ENCODE measurements at places on chromosomes 7 and 10.

DNA sequence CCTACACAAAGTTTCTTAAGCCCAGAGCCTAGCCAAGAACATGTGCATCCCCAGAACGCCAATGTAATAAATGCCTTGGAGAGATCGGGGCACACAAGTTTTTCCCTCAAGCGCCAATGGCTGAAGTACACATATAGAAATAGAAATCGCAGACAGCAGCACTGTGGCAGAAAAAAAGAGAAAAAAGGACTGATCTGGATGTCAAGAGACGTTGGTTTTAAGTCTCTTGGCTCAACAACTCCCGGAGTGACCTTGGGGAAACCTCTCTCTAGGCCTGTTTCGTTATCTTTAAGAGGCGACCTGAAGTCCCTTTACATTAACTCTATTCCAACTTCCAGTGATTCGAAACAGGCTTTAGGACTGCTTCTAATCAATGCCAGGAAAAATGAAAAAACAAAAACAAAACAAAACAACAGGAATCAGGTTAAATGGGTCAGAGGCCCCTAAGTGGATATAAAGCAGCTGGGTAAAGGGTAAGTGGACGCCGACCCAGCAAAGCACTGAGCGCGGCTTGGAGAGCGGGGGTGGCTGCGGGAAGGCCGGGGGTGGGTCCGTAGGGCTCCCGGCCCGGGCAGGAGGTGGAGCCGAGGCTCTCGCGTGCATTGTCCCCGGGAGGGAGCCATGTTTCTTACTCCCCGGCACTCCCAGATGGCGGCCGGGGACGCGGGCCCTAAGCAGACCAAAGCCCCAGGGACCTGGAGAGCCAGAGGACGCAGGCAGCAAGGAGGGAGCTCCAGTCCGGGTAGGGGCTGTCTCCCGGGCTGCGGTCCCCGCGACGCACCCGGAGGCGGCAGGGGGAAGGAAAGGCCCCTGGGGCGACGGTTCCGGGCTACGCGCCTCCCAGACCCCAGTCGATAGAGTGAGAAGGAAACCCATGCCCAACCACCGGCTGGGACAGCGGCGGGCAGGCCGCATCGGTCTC, 757 bp downstream of the EIF3A start:
- no peak for DNase-seq

DNA sequence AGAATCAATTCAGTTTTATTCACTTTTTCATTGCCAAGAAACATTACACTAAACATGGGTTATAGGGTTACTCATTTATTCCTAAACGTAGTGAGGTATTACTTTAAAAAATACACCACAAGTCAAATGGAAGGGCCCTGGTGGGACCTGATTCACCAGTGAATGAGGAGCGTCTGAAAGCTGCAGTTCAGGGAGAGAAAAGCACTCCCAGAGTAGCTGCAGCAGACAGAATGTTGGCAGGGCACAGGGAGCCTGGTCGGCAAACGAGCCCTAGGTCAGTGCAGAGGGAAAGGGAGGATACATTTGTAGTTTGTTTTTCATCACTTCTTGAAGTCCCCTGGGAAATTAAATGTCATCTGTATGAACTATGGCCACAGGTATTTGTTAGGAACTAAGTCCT, 361.7 kb upstream of the ETV1 start:
- no peak for DNase-seq

- DNase-seq, result no peak
Measured at GRCh38 chr10:94232711-94233383, 129.9 kb downstream of the NOC3L start.

DNA sequence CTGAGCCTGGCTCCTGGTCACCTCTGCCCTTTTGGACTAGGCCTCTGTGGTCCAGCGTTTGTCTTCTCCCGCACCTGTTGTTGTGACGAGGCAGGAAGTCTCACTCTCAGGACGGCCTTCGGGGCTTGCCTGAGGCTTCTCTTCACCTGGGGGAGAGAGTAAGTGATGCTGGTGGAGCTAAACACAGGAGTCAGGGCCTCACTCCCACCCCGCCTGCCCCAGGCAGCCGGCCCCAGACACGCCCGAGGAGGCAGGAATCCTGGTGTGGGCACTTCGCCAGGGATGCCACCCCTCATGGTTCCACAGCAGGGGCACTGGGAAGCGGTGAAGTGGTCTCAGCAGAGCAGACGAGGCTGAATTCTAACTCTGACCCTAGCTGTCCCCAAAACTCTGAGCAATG, 42.4 kb downstream of the IL2RA start:
- no peak for DNase-seq

DNA sequence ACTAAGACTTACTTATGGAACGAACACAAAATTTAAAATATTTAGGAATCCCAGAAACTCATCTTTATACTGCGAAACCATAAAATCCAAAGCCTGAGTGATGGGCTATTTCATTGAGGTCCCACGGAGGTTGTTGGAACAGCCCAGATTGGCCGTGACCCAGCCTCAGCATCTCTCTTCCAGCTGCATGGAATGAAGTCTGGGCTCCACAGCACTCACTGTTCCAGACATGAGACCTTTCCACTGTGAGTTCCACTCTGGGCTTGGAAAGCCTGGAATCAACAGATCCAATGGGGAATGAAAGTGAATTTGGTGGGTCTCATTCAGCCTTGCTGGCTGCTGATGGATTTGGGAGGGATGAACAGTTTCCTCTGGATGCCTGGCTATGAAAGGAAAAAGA, 184.9 kb downstream of the EMX2 start:
- no peak for DNase-seq

GRCh38 chr7:36838616-36839225, 114.4 kb upstream of the AOAH start:
- no peak for DNase-seq

DNA sequence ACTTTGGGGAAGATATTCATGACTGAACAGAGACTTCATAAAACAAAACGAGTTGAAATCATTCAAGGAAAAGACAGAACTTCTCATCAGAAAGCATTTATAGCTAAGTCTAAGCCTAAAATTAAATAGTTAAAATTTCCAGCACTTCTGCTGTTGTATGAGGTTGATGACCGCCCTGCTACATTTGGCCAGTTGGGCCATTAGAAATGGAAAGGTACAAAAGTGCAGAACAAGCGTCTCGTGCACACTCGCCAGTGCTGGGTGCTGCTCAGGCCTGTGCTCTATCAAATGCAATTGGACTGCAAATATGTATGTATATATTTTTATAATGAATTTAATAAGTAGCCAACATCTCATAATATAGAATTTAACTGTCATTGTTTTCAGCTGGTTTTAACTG, 34.4 kb upstream of the RNF32 start:
- no peak for DNase-seq

DNA sequence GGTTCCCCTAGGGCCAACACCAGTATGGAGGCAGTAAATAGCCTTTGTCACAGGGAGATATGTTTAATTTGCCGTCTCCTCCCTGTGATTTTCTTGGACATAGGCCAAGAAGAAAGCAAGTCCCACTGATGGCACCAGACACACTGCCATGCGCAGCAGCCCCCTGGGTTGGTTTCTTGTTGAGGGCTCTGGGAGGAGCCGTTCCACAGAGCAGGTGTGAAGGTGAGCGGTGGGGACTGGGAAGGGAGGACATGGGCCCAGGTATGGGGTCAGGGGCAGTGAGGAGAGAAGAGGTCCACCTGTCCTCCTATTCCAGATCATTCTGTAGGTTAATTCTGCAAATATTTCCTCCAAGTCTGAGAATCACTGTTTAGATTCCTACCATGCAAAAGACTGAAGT, 376.1 kb downstream of the PLXNA4 start:
- no peak for DNase-seq

DNA sequence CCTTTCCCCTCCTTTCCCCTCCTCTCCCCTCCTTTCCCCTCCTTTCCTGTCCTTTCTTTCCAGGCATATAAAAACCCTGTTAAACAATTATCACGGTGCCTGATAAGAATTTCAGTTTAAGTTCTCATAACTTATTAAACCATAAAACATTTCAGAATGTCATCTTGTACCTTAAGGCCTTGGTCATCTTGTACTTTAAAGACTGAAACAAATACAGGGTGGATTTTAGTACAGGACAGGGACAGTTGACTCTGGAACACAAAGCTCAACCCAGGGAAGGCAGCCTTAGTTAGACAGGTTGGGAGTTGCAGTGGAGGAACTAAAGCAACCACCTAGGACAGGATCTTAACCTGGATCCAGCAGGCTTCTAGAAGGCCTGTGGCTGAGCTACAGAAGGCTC, 1.2 kb downstream of the AGR3 start:
- no peak for DNase-seq

GRCh38 chr10:30849231-30850035, 182.2 kb downstream of the ZNF438 start:
- DNase-seq, result no peak

GRCh38 chr7:43872406-43873110, 3.2 kb upstream of the MRPS24 start:
- no peak for DNase-seq

- DNase-seq, result no peak
Measured at GRCh38 chr7:29480451-29480850, 83.2 kb upstream of the PRR15 start.

GRCh38 chr10:30828680-30829079, 199.1 kb upstream of the LYZL2 start:
- no peak for DNase-seq

GRCh38 chr7:134212576-134213546, 85.7 kb downstream of the LRGUK start:
- DNase-seq, result no peak

DNA sequence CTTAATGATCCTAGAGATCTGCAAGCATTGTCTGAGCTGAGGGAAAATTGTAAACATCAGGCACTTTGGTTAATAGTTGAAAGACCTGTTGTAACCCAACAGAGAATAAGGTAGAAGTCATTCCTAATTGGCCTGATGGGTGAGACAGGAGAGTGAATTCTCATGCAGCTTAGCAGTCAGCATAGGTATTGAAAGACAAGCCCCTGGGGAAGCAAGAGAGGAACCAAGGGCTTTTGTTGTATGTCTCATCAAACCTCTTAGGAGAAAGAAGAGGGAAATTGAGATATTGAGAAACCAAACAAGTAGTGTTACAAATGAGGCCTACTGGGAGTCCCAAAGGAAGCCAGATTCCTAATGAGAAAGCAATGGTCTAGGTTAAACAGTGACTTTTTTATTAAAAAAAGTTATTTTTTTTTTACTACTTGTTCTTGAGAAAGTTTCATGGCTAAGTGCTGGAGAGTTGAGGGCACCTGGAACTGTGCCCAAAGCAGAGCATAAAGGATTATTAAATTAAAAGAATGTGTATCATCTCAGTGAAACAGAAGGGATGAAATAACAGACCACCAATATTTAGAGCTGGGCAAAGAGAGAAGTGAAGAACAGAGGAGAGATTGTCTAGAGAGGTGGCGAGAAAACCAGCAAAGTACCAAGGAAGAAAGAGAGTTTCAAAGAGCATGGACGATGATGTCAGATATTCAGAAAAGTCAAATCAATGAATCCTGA, 168.9 kb downstream of the CDK14 start:
- no peak for DNase-seq

GRCh38 chr7:836429-836828, 4.2 kb downstream of the SUN1 start:
- no peak for DNase-seq

DNA sequence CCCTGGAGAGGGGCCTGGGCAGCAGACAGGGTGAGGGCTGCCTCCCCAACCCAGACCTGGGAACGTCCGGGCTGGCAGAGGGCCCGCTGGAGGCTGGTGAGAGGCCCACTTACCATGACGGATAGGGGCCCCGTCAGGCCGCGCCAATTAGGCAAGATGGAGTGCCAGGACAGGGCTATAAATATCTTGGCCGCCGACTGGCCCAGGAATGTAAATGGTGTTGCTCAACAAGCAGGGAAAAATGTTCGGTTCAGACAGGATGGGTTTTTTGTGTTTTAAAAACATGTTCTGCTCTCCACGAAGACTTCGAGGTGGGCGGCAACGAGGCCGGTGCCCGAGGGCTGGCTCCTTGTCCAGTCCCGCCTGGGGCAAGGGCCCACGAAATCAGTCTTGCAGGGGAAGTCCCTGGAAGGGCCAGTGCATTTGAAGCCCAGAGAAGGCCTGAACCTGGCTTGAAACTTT, 35.8 kb upstream of the ELN start:
- no peak for DNase-seq

GRCh38 chr10:97207131-97207530, 21.4 kb upstream of the SLIT1 start:
- DNase-seq, result no peak

DNA sequence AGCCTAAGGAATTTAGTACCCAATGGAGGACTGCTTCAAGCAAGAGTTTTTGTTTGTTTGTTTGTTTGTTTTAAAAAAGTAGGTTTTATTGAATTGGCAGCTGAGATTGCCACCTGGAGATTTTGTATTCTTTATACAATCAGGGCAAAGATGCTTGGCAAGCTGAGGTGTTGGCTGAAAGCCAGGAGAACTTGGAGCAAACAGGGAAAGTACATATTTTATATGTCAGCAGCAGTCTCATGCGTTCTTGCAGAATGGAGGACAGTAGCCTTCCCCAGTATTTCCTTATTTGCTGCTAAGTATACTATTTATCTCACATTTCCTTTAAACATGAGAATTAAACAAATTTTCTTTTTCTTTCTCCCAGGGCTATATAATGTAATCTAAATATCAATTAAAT, 22.6 kb upstream of the ICA1 start:
- DNase-seq, result no peak

DNA sequence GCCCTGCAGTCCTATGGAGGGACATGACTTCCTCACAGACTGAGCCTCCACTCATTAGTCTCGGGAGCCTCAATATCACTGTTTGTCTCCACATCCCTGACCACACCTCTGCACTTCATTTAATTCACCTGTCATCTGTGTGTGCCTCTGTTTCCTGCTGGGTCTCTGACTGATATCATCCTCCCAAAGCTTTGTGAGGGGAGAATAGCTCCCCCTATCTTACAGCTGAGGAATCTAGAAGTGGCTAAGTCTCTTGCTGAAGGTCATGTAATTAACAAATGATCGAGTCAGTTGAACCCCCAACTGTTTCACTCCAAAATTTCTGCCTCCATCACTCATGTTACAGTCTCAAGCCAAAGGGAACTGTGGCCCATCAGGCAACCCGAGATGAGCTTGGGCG, 5.5 kb upstream of the CPXM2 start:
- no peak for DNase-seq

DNA sequence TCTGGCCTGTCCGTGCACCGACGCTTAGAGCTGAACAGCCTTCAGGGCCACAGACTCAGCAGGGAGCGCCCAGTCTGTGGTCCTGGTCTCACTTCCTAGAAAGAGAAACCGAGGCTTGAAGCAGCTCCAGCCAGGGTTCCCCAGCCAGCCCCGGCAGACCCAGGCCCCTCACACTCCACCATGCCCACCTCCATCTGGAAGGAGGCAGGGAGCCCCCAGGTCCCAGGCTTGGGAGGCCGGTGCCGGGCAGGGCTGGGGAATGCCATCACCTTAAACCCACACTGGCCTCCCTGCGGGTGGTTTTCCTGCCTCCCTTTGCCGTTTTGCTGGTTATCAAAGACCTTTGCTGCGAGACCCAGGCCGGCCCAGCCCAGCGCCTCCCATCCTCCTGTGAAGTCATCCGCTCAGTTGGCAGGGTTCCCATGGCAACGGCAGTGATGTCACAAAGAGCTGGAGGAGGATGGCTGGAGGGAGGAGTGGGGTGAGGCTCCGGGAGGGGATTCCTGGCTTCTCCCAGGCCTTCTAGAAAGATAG, 24.0 kb downstream of the ELFN1 start:
- DNase-seq, result no peak

Measured in NCI-H2081 treated with DMSO at 0.1 percent for 48 hours (cell line).